Camera-type eye (tissue), 1 donor: ENCODE measurements at places on chromosomes 5 and 9. TPM values are rescaled to one million over a fixed set of nuclear protein-coding genes. Genes with fewer than 3 reads are reported as not detected.

Gene UBQLN1
- 197 TPM for total RNA-seq

Gene FGF18
- 5.3 TPM for total RNA-seq

Gene PCDHGA8
- 10.1 TPM for total RNA-seq

Gene LHFPL2
- 66.4 TPM for total RNA-seq

Gene DOLPP1
- total RNA-seq = 8.9 TPM

Gene ST8SIA4
- total RNA-seq = 16.4 TPM

Gene ENG
- total RNA-seq = 21.5 TPM

Gene DBH
- 0.11 TPM for total RNA-seq

Gene ANGPTL2
- 26.6 TPM for total RNA-seq

Gene PCDHB13
- 11.2 TPM for total RNA-seq

Gene PHYHD1
- 19.4 TPM for total RNA-seq

Gene MLANA
- 27.2 TPM for total RNA-seq

Gene CORO2A
- total RNA-seq = 5.3 TPM

Gene REEP2
- 29.5 TPM for total RNA-seq

Gene BTNL9
- 4.7 TPM for total RNA-seq

Gene MELK
- 9.2 TPM for total RNA-seq

Gene IFNA8
- not detected for total RNA-seq

Gene PCDHGA2
- total RNA-seq = 15.8 TPM

Gene FSD1L
- 43.7 TPM for total RNA-seq

Gene CER1
- total RNA-seq = 0.88 TPM

Gene B4GALT7
- 29.9 TPM for total RNA-seq

Gene CCL27
- not detected for total RNA-seq

Gene IL7R
- 0.82 TPM for total RNA-seq

Gene OTULINL
- total RNA-seq = 12.1 TPM
